ENCODE measurements at places on chromosomes 4 and X.

DNA sequence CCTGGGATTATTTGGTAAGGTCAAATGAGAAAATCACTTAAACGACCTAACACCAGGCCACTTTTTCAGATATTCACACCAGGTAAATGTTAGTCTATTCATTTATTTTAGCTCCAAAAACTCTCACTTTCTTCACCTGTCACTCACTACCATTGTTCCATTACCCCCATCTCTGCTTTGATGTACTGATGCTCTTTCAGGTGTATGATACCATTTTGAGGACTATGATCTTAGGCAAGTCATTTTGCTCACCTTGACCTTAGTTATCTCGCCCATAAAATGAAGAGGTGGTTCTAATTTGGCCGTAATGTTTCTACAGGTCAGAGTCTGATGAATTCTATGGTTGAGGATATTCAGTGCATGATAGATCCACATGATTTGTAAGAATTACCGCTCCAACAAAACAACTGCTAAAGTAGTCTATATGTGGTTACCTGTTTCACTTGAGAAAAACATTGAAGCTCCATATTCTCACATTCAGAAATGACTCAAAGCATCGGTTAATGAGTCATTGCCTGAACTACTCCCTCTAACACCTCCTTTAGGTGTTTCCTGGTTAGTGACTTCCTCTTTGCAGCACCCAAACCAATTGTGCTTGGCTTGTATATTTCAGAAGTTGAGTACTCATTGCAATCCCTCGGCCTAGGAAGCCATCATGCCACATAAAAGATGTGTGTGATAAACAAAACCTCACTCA lies 4.5 kb downstream of the DTHD1 start:
- DNase-seq, result no peak

DNA sequence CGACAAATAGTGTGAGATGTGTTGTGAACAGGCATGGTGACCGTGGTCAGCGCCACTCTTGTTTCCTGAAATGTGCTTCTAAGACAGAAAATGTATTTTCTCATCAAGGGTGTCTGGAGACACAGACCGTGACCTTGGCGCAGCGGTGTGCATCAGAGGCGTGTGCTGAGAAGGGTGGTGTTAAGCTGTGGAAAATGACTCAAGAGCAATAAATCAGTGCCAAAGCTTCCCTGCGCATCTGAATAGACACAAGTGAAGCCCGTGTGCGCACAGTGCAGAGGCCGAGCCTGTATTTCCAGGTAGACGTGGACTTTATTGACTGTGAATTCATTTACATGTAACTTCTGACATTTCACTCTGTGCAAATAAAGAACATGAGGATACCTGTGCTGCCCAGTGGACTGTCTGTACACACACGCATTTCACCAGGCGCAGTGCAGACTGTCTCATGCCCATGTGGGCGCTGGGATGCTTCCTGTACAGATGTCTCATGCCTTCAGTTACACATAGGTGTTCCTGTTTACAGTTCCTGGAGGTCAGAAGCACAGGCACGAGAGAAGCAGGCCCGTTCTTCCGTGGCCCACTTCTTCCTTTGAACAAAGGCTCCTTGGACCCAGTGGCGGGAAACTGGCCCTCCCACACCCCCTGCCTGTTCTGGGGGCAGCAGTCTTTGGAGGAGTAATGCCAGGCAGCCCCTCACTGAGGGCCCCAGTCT lies 31.9 kb downstream of the NSG1 start:
- no peak for DNase-seq

DNA sequence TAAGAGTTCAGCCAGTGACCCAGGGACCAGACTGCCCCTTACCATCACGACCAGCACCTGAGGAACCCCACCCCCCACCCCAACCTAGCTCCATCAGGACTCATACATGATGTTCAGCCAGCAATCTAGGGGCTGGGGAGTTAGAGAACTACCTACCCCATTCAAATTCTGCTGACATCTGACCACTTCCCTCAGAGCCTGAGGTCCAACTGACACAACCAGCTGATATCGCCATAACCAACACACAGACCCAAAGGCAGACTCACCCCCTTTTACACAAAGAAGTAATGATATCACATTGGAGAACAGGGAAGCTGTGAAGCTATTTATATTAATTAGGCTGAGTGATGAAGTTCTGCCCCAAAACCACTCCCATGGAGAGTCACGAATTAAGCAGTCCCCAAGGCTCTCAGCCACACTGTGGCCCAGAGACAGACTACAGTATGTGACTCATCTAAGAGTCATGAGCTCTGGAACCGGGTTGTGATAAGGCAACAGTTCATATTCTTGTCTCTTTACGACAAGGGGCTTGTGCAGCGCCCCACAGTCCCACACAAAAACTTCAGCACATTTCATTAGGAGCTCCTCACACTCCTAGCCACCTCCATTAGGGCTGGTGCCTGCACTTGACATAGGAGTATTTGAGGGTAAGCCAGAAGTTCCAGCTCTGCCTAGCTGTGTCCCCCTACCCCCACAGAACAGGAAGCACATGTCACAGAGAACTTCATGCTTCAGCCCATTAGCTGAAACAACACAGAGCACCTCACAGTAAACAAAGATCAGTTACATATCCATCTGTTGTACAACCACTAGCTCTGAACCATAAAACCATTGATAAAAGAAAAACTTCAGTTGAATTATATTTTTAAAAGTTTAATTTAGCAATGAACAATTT lies 184.7 kb upstream of the ZCCHC13 start:
- no peak for DNase-seq

- DNase-seq, result no peak
Measured at GRCh38 chr4:177301126-177301639, 8.5 kb upstream of the NEIL3 start.

GRCh38 chr4:145635630-145636029 lies 16.4 kb downstream of the MMAA start:
- DNase-seq, result no peak

DNA sequence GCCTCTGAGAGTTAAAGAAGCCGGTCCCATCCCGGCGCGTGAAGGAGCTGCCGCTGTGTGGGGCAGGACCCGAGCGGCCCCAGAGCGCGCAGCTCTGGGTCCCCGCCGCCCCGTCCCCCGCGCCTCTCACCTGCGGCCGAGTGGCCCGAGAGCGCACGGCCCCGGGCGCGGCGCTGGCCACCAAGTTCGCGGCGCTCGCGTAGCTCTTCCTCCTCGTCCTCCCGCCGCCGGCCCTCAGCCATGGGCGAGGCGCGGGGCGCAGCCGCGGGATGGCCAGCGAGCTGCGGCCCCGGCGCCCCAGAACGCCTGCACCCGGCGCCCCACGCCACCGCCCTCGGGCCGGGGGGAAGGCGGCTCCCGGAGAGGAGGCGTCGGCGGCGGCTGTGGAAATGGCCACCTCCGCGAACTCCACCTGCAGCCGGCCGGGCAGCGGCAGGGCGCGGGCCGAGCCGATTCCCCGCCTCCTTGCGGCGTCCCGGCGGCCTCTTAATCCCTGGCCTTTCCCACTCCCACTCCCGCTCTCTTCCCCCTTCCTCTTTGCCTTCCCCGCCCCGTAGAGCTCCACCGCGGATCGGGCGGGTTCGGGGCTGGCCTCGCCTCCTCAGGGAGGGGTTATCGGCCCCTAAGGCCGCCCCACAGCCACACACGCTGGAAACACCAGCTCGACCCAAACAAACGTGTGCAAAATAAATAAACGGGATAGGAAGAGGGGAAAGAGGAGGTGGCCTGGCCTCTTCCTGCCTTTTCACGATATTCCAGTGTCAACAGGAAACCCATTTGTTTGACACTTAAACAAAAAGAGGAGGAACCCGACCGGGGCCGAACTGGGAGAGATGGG lies at the start of gene SH3D19:
SH3D19 (minus strand) TSS at position 495 of the 838 bp plus-strand sequence; CDS start at position 242, 253 bp downstream.
- DNase-seq, result peak; percentile 67

DNA sequence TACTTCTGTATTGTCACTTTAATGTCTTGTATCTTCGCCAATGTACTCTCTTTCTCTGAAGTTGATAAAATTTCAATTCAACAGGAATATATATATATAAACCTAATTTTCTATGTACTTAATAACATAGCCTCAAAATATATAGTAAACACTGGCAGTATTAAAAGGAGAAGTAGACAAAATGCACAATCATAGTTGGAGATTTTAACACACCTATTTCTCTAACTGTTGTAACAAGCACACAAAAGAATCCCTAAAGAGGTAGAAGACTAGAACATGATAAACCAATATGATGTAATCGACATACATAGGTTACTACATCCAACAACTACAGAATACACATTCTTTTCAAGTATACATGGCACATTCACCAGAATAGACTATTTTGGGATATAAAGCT lies 65.5 kb downstream of the ZNF81 start:
- no peak for DNase-seq

- DNase-seq, result no peak
Measured at GRCh38 chr4:22091352-22091717, 142.8 kb upstream of the KCNIP4 start.

- DNase-seq, result peak; percentile 63
Measured at GRCh38 chrX:17046478-17047097, 100.1 kb downstream of the REPS2 start.

GRCh38 chr4:96063639-96064038 lies 223.7 kb downstream of the PDHA2 start:
- DNase-seq, result no peak

DNA sequence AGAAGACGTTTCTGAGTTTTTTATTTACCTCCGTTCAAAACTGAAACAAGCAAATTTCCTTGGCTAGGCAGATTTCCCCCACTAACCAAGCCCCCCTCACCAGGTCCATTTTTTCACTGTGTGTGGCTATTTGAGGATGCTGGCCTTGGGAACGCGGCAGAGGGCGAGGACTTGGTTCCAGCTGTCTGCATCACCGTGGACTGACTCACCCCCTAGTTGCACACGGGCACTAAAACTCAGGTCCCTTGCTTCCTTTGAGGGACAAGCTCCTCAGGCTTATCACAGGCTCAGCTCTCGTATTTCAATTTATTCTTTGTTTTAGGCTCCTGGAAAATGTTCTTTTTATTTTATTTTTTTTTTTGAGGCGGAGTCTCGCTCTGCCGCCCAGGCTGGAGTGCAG lies 8.4 kb upstream of the MTNR1A start:
- no peak for DNase-seq

Measured in nephron progenitor cell (in vitro differentiated cells).